ENCODE measurements at places on chromosomes 1 and 21.

GRCh38 chr1:64196074-64196870, 7.2 kb upstream of the UBE2U start:
- no peak for DNase-seq

GRCh38 chr1:212699625-212700222, at the start of gene BATF3:
Gene BATF3, minus strand, starts transcription at chr1:212699840. Its CDS starts 78 bp downstream, at chr1:212699762.
- peak; percentile 64 for DNase-seq

DNA sequence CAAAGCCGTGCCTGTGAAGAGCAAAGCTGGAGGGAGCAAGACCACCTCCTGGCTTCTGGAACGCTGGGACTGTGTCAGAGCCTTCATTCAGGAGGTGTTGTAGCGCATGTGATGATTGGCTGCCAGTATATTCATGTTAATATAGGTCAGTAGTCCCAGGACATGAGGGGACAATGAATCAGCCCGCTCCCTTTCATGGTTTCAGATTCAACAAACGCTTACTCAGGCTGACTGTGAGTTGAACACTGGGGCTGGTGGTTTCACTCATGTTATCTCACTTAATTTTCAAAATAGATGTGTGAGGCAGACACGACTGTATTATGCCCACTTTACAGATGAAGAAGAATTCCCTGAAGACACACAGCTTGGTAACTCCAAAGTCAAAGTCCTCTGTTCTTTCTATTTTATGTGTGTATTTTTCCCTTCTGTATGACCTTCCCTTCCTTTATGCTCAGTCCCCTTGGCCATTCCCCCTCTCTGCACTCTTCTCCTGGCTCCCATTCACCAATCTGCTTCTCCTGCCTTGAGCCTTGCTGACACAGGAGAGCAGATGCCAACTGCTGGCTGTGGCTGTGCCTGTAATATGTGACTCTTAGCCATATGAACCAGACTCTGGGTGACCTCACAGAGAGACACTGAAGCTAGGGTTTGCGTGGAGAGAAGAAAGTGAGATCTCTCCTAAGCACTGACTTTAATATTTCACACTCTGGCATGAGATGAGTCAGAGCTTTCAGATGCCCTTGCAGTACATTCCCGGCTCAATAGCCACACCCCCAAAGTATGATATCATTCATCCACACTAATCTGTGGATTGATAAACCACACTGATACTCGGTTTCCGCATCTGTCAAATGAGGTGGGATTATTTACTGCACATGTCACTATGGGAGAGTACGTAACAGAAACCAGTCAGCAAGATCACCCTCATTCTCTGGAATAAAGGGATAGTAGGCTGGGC, 31.4 kb upstream of the KIRREL1 start:
- DNase-seq = no peak

GRCh38 chr21:32062591-32063227, 189.9 kb downstream of the HUNK start:
- no peak for DNase-seq

DNA sequence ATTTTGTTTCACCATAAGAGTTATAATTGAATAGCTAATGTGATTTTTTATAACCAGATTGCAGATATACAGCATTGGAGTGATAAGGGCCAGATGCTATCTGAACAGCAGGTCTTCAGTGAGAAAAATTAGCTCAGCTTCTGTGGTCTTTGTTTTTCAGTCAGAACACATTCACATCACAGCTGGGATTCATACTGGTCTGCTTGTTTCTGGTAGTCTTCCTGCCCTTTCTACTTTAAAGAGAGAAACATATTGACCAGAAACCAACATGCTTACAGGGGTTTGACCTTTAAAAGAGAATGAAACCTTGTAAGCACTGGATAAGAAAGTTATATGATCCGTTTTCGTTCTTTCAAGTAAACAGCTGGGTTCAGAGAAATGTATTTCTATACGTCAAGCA, 213.7 kb upstream of the TMPRSS15 start:
- DNase-seq = no peak

- no peak for DNase-seq
Measured at GRCh38 chr1:218304281-218305039, 19.4 kb downstream of the RRP15 start.

DNA sequence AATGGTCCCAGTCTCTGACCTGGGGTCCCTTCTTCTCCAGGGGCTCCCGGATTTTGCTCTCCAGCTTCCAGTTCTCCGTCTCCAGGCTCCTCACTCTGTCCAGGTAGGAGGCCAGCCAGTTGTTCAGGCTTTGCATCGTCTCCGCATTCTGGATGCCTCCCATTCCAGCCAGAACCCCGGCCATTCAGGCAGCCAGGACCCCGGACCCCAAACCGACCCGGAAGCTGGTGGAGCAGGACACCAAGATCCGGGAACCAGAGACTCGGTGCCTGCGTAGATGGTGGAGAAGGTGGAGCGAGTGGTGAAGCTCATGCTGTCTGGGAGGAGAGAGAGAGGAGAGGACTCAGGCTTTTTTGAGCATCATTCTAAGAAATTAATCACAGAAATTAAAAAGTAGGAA, 572.4 kb upstream of the NCAM2 start:
- DNase-seq = no peak

DNA sequence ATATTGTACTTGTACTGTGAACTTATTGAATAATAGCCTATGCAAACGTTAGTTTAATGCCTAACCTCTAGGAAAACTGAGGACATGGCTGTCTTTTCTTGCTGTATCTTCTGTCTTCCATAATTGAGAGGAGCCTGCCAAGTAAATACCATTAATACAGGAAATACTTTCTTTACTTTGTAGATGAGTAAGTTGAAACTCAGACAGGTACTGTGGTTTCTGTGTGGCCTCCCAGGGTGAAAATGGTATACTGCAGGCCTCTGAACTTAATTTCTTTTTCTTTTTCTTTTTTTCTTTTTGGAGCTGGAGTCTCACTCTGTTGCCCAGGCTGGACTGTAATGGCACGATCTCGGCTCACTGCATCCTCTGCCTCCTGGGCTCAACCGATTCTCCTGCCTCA, 208.8 kb upstream of the ADGRL4 start:
- DNase-seq = no peak

GRCh38 chr1:235424092-235424491, 56.9 kb downstream of the TBCE start:
- no peak for DNase-seq

DNA sequence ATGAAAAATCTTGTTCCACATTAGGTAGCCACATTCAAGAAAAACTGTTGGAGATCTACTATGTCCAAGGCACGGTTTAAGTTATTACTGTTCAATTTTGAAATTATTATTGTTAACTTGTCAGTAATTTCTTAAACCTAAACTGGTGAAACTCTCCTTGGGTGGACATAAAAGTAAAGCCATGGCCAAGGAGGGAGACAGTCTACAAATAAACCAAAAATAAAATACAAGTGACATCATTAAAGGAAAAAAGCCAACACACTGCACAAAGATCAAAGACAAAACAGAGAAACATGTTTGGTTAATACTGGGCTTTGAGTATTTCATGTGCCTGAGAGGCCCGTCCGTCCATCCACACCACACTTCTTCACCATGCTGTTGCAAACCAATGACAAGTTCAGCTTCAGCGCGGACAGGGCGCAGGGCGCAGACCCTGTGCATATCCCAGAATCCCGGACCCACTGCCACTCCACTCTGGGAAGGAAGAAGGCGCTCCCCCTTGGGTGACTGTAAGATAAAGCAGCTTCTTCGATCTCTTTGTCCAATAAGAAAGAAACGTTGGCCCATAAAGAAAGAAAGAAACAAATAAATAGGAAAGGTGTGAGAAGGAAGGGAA, 918 bp upstream of the RASAL2 start:
- no peak for DNase-seq

DNA sequence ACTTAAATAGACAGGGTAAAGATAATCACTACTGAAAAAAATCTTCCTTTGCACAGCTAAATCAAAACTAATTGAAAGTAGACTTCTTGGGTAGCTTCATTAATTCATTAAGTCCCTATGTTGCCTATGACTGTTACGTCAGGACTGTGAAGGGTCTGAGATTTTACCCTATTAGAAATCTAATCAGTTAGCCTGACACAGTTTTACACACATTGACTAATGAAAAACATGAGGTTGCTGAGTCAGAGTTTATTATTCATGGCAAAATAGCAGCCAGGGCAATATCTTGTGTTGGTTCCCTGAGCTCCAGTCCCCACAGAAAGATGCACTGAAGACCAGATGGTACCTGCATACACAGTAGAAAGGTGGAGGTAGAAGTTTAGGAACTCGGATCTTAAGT, 262.5 kb upstream of the ZP4 start:
- DNase-seq = no peak

DNA sequence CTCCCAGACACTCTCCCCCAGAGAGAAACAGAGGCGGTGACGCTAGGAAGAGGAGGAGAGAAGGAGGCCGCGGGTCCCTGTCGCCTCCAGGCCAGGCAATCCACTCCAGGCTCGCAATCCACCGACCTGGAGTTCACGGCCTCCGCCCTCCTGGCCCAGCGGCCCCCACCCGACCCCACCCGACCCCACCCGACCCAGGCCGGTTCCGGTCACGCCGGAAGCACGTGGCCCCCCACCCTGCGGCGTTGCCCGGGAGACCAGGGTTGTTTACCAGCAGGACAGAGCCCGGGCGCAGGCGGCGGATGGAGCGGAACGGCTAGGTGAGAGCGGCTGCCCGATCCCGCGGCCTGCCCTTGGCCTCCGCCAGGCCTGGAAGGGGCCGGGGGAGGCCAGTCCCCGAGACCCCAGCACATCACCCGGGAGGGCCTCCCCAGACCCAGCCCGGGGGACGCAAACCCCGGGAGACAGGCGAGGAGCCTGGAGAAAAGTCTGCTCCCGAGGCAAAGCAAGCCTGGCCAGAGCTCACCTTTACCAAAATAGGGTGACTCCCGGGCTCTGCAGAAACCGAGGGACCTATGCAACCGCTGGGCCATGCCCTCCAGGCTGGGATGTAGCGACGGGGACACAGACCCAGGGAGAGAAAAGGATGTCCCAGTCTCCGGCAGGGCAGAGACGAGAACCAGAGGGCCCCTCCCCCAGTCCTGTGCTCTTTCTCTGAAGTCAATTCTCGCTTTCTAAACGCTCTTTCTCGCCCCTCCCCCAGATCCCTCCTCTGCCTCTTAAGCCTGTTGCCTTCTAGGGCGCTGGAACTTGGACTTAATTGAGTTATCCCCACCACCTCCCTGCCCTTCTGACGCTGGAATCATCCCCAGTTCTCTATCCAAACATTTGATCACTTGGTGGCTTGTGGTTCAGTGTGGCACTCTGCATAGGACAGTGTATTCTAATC, at the start of the genes PLA2G2C and UBXN10:
Gene PLA2G2C (minus strand): TSS at position 685 of the 949 bp plus-strand sequence. CDS start 9,155 bp downstream, outside the sequence.
Gene UBXN10 (plus strand): TSS at position 263 of the 949 bp plus-strand sequence. CDS start 4,466 bp downstream, outside the sequence.
- peak; percentile 47 for DNase-seq

- no peak for DNase-seq
Measured at GRCh38 chr1:243244432-243244841, 10.6 kb downstream of the CEP170 start.

GRCh38 chr1:10674700-10675609, 121.5 kb downstream of the CASZ1 start:
- no peak for DNase-seq

GRCh38 chr1:12536023-12536639, 81.9 kb downstream of the DHRS3 start:
- DNase-seq = no peak

DNA sequence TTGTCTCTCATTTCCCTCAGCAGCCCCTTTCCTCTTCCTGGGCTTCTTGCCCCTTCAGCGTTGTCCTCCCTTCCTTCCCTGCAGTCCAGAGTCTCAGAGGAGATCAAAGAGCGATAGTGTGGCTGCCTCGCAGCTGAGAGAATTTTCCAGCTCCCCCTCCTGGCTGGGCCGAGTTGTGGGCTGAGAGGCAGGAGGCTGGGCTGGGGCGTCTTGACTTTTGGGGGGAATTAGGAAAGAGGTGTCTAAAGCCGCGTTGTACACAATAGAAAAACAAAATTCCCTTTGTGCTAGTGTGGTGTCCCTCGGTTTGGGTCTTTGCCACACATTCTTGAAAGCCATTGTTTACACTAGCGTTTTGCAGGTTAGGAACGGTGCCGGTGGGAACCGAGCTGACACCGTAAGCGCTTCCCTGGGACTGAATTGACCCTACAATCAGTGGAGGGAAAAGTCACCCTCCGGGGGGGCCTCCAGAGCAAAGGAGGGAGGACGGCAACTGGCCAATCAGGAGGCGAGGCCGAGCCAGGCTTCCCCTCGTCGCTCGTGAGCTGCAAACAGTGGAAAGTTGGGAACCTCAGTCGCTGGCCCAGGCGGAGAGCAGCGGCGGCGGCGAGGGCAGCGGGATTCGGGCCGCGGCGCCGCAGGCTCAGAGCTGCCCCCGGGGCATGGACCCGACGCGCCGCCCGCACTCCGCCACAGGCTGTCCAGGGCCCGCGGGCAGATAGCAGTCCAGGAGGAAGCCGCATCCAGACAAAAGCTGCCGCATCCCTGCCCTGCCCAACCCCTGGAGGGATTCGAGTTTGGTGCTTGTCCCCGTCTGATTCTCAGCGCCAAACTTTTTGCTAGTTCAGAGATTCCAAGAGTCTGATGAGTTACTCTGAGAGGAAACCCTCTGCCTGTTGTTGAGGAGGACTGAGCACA, at the start of gene HMCN1:
Gene HMCN1 (plus strand): TSS at position 574 of the 918 bp plus-strand sequence. CDS start 389 bp downstream, outside the sequence.
- no peak for DNase-seq

DNA sequence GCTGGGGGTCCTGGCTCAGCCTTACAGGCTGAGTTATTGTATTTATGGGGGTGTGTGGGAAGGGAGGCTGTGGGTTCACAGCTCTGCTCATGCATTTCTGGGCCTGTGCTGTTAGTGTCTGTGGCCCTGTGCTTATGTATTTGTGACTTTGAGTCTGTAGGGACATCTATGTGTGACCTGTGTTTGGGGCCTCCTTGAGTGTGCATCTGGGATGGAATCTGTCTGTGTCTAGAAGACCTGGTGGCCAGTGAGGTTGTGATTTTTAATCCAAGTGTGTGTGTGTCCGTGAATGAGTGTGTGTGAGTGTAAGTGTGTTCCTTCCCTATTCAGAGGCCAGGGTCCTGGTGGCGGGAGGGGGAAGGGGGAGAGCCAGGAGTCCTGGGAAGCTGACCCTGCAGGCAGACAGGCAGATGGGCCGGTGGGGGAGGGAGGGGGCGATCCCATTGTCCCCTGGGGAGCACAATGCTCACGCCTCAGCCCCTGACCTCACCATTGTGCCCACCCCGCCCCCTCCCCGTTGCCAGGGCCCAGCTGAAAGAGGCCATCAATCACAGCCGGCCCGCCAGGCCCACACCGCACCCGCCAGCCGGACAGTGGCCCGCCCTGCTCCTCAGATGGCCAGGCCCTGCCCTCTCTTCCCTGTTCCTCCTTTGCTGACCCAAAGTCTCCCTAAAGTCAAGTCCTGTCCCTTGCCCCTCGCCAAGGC, 19.6 kb downstream of the SLC27A3 start:
- DNase-seq = no peak

DNA sequence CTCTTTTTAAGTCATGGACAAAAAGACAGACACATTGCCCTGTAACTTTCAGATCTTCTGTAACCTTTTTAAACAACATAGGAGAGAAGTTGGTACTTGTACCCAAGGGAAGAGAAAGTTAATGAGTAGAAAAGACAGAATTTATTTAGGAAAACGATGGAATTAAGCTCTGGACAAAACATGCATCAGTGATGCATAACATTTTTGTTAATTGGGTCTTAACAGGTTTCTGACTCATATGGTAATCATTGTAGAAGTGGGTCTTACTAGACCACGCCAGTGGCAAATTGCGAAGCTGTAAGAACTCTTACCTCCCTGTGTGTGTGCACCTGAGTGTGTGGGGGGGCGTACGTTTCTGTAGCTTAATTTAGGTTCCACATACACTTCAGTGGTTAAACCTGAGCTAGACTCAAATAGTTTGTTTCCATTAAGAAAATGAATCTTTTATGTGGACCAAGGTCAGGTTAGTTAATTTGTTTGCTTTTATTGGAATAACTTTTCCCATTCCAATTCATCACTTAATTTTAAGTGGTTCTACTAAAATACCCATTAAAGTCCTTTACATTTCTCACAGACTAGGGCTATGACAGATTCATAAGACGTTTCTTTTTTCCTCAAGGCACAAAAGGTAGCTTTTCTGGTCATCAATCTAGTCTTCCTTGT, 48.1 kb downstream of the NFIA start:
- DNase-seq = no peak

GRCh38 chr1:94111879-94112278, 9.1 kb downstream of the ABCA4 start:
- no peak for DNase-seq

Data from stimulated activated CD4-positive, alpha-beta T cell treated with anti-CD3 and anti-CD28 coated beads, Interleukin-1b, Interleukin-23, amount 100 ng/mL, for 4 hours (primary cell).